ENCODE measurements at places on chromosomes 5 and 9.
A peak's percentile ranks its signal among the peaks of the same experiment; 100 is the strongest.

DNA sequence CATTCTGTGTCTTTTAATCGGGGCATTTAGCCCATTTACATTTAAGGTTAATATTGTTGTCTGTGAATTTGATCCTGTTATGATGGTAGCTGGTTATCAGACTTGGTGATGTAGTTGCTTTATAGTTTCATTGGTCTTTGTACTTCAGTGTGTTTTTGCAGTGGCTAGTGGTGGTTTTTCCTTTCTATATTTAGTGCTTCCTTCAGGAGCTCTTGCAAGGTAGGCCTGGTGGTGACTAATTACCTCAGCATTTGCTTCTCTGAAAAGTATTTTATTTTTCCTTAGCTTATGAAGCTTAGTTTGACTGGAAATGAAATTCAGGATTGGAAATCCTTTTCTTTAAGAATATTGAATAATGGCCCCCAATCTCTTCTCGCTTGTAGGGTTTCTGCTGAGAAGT lies 156.9 kb downstream of the CNTLN start:
- DNase-seq: no peak

DNA sequence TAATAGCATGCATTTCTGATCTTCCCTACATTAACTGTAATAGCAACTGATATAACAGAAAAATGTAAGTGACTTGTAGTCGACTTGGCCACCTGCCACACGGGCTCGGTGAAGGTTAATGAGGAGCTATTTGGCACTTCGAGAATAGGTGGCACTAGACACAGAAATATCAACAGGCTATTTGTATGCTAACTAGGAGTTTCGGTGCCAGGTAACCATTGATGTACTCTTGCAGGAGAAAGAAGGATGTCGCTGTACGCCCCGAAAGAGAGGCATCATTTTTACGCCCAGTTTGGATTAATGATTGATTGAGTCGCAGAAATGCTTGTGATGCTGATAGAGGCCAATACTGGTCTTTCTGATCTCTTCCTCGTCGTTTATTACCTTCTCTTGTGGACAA lies 516 bp upstream of the DMRT2 start:
- no peak for DNase-seq

GRCh38 chr9:12956261-12956660 lies 181.4 kb downstream of the LURAP1L start:
- DNase-seq: no peak

DNA sequence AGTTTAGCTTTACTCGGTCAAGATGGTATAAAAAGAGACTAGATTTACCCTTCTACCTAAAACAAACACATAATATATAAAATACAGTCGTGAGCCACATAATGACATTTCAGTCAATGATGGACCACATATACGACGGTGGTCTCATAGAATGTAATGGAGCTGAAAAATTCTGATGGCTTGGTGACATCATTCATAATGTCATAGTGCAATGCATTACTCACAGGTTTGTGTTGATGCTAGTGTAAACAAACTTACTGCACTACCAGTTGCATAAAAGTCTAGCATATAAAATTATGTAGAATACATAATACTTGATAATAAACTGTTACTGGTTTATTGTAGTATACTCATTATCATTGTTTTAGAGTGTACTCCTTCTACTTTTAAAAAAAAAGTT lies 115.9 kb upstream of the GDNF start:
- no peak for DNase-seq

DNA sequence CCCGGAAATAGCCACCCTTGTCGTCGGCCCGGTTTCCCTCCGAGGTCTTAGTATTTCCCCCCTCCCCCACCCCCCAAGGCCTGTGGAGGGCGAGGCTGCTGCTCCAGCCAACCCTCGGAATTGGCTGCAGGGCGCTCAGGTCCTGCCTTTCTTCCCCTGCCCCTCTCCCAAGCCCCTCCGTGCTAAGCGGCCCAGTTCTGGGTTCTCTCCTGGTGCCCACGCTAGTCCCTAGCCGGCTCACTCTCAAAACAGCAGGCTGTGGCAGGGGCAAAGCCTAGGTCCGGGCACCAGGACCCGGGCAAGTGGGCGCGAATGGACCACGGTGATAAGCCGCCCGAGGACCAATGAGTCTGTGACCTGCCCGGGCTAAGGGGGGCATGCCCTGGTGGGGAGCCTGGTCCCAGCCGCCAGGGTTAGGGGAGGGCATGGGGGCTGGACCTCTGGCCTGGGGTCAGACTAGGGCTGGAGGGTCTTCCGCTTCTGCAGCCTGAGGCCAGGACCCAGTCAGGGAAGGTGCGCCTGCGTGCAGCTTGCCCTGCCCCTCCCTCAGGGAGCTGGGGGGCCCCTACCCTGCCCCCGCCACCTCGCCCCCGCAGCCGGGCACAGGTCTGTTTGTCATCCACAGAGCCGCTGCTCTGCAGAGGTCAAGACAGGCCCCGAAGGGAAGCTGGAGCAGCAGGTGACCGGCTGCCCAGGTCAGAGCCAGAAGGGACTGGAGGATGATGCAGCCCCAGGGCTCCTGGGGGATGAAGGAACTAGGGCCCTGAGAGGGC lies 5.0 kb upstream of the IRX4 start:
- DNase-seq: no peak

GRCh38 chr5:129507527-129507926 lies 47.4 kb downstream of the ADAMTS19 start:
- DNase-seq: no peak

- no peak for DNase-seq
Observed at GRCh38 chr9:19640014-19640413, 148.8 kb downstream of the SLC24A2 start.

- DNase-seq: no peak
Observed at GRCh38 chr9:134895908-134896833, 15.6 kb downstream of the FCN2 start.

DNA sequence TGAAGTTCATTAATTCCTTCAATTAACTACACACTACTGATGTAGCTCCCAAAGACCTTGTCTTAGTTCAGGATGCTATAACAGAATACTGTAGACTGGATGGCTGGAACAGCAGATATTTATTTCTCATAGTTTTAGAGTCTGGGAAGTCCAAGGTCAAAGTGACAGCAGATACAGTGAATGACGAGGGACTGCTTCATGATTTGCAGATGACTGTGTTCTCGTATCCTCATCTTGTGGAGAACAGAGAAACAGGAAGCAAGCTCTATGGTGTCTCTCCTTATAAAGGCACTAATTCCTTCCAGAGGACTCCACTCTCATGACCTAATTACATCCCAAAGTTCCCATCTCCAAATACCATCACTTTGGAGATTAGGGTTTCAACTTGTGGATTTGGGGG lies 65.6 kb upstream of the MAP1B start:
- DNase-seq: no peak

- no peak for DNase-seq
Observed at GRCh38 chr9:78541868-78542443, 245.0 kb downstream of the PSAT1 start.

GRCh38 chr9:107422189-107423185 lies 67.1 kb downstream of the KLF4 start:
- DNase-seq: peak; percentile 66

DNA sequence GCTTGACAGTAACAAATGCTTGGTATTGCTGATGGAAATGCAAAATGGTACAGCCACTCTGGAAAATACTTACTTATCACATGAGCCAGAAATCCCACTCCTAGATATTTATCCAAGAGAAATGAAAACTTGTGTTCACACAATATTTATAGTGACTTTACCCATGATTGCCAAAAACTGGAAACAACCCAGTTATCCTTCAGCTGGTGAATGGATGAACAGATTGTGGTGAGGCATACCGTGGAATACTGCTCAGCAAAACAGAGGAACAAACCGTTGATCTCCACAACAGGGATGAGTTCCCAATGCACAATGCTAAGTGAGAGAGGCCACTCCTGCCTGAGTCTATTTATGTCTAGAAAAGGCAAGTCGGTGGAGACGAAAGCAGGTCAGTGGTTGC lies 40.5 kb upstream of the LRRC14B start:
- DNase-seq: no peak

GRCh38 chr5:89147031-89147430 lies 264.0 kb upstream of the MEF2C start:
- DNase-seq: no peak

GRCh38 chr9:70439991-70440706 lies 25.7 kb upstream of the KLF9 start:
- DNase-seq: no peak

GRCh38 chr5:173762930-173763329 lies 125.2 kb upstream of the CPEB4 start:
- DNase-seq: no peak

DNA sequence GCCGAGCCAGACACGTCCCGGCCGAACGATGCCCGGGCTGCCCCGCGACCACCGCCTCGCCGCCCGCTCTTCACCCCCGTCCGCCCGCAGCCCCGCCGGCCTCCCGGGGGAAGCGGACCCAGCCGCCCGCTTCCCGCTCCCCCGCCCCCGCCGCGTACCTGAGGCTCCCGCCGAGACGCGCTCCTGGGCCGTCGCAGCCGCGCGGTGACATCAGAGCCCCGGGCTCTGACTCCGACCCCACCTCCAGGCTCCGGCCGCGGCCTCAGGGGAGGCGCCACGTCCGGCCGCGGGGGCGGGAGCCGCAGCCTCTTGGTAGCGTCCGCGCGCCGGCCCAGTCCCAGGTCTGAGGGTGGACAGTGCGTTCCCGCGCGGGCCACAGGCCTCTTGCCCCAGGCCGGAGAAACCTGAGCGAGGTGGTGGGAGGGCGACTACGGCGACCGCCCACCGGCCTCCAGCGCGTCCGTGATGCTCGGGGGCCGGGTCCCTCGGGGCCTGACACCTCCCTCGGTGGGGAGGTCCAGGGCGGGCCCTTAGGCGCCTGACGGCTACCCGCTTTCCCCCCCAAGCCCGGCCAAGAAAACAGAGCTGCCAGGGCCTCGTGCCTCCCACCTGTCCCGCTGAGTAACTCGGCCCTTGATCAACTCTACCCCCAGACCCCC lies at the start of gene SHROOM1:
Gene SHROOM1 (minus strand): TSS at position 212 of the 659 bp plus-strand sequence. CDS start 4,507 bp downstream, outside the sequence.
- DNase-seq: peak; percentile 74

- peak; percentile 66 for DNase-seq
Observed at GRCh38 chr5:1555011-1555807, 31.4 kb upstream of the LPCAT1 start.

DNA sequence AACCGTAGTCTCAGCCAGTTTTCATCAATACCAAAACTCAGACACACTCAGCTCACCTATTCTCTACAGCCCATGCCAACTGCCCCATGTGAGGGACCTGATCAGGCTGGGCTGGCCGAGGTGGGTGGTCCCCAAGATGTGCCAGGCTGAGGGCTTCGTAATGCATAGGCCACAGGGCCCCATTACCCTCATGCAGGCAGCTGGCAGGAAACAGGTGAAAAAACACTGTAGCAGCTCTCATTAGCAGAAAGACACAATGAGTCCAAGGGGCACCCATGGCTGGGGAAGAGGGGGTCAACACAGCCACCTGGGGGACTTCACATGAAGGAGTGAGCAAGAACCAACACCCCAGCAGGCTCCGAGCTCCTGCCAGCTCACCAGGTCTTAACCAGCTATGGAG lies 8.2 kb downstream of the IPPK start:
- DNase-seq: no peak

GRCh38 chr9:110255463-110256379 lies 586 bp downstream of the TXN start:
- peak; percentile 47 for DNase-seq

DNA sequence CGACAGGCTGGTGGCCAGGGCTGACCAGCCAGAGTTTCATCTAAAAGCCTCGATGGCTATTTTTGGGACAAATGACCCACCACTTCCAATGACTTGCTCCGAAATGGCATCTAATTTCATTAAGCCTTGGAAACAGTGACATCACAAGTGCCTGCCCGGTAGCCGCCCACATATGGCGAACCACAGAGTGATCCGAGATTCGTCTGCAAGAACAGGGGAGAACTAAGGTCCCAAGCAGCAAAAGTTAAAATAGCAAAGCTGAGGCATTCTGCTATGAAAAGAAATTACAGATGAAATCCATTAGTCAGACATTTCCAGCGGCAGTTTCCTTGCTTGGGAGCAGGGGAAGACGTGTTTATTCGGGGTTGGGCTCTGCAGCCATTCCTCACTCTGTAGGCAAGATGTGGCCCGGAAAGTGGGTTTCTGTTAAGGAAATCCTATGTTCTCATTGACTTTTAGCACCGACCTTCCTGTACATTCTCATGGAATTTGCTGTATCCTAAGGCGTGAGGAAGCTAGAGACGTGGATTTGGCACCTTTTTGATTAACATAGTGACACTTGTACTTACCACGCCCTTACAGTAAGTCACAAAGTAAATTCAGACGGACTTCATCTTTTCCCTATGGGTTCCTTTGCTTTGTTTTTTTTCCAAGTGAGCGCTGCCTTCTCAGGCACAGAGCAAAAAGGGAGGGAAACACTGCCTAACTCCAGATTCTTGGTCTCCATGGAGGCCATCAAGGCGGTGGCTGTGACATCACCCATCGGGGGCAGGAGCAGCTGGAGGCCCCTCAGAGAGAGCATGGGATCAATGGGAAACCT lies 45.1 kb downstream of the ERGIC1 start:
- DNase-seq: no peak

DNA sequence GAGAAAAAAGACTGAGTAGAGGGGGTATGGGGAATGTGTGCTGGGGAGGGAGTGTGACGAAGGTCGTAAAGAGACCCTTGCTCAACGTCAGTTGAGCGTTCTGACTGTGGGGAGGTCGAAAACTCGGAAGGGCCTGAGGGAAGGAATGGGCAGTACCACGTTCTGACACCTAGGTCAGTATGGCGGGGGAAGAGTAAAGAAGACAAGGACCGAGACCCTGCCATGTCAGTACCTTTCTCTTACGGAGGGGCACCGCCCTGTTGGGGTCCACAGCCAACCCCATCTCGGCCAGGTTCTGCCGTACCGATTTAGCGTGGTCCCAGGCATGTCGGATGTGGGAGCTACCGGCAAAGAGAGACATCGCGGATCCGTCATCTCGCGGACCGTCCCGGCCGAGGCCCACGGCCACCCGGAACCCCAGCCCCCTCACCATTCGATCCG lies 375 bp downstream of the NOP16 start:
- DNase-seq: peak; percentile 44

GRCh38 chr5:74629326-74629725 lies 11.2 kb downstream of the ENC1 start:
- DNase-seq: no peak

DNA sequence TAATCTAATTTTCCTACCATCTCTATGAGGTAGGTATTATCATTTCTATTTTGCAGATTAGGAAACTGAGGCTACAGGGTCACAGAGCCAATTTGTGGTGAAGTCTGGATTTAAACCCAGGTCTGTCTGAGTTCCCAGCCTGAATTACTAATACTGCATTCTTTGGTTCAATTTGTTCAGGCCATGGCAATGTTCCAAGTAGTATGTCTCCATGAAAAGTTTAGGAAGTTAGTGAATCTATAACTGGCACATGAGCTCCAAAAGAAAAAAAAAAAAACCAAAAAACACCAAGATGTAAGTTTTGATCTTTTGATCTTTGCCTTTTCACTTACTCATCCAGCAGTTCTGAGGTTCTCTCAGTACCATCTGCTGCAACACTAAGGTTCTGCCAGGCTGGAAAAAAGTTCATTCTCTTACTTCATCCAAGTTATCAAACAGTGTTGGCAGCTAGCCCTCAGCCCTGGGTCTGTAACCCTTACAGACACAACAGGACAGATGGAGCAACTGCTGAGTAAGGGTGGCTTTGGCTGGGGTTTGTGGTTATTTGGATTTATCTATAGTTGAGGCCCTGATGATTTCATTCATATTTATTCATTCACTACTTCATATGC lies 4.4 kb upstream of the TMEM268 start:
- no peak for DNase-seq

Data from SW 1271 (cell line).